Neural progenitor cell (in vitro differentiated cells): ENCODE measurements at places on chromosomes 5 and 9.

DNA sequence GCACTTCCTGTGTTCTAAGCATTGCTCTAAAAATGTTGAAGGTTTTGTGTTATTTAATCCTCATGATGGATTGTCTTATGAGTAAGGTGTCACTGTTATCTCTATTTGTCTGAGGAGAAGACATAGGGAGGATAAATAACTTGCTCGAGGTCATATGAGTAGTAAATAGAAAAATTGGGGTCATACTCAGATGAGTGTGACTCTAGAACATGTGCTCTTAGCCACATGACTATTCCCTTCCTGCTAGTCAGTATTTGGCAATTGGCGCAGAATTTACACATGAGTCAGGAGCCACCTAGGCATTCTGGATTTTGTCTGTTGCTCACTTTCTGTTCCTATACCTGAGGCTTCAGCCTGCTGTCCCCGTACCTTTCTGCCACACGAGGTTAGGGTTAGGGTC, 234.6 kb upstream of the CD180 start:
- no peak for DNase-seq

DNA sequence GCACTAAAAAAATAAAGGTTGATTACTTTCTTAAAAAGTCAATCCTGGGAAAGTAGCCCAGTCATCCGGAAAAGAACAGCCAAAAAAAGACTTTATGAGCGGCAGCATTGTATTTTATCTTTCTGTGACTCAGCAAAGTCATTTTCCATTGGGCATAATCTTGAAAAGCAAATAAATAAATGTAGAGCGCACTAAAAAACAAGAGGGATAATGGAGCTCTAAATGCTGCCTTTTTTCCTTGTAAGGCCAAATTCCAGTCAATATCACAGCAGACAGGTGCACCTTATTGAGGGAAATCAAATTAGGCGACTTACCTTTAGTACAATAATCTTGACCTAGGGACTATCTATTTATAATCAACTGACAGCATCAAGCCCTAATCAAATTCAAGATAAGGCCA, 266.8 kb downstream of the MTRR start:
- no peak for DNase-seq

DNA sequence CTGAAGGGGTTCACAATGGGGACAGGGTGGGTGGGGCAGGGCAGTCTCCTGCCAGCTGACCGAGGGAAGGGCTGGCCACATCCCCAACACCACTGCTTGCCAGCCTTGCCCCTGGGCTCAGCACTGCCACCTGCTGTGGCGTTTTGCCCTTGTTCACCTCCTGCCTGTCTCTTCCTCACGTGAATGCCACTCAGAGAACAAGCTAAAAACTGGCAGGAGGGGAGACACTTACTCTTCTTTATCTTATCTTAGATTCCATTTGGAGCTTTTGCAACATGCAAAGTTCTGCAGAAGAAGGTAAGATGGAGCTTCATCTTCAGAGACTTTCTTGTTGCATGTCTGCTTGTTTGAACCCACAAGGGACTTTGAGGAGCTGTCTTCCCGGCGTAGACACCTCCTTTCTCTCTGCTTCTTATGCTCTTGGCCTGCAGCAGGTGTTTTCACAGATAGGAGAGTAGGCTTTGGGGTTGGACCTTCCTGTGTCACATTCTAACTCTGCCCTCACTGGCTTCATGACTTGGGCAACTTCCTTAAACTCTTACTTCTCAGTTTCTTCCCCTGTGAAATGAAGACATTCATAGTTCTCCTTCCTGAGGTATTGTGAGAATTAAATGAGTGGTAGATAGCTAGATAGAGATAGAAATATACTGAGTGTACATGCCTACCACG, 4.1 kb downstream of the LRSAM1 start:
- no peak for DNase-seq

- DNase-seq = no peak
Observed at GRCh38 chr9:123484130-123484529, 128.1 kb downstream of the CRB2 start.

- no peak for DNase-seq
Observed at GRCh38 chr5:148846930-148847329, 20.5 kb downstream of the ADRB2 start.

GRCh38 chr5:42491699-42492098, 68.5 kb downstream of the GHR start:
- peak; percentile 42 for DNase-seq

DNA sequence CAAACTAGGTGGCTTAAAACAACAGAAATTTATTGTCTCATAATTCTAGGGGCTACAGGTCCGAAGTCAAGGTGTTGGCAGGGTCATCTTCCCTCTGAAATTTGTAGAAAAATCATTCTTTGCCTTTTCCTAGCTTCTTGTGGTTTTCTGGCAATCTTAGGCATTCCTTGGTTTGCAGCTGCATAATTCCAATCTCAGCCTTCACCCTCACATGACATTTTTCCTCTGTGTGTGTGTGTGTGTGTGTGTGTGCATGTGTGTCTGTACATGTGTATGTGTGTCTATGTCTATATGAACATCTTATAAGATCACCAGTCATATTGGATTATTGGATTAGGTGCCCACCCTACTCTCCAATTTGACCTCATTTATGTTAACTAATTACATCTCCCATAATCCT, 330.6 kb downstream of the CHSY3 start:
- DNase-seq = no peak

- peak; percentile 70 for DNase-seq
Observed at GRCh38 chr5:93915142-93915553, 173.7 kb upstream of the POU5F2 start.

GRCh38 chr9:36194326-36195000, 3.7 kb downstream of the CLTA start:
- no peak for DNase-seq

GRCh38 chr5:12270914-12271313, 366.7 kb upstream of the CTNND2 start:
- DNase-seq = no peak

DNA sequence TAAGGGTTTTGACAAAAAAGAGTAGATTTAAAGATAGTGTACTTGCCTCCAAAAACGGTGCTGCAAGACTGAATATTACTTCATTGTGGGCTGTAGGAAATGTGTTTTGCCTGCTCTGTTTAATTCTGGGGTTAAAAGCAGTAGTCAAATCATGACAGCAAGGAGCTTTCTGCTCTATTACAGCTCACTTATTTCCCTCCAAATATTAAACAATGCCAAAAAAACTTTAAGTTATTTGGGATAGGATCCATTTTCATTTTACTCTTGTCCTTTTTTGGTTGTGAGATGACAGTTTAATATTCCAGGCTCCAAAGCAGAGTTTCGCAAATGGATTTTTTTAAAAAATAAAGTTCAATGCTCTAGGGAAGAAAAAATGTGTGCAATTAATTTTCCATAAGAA, 340.4 kb upstream of the RGMB start:
- DNase-seq = no peak

DNA sequence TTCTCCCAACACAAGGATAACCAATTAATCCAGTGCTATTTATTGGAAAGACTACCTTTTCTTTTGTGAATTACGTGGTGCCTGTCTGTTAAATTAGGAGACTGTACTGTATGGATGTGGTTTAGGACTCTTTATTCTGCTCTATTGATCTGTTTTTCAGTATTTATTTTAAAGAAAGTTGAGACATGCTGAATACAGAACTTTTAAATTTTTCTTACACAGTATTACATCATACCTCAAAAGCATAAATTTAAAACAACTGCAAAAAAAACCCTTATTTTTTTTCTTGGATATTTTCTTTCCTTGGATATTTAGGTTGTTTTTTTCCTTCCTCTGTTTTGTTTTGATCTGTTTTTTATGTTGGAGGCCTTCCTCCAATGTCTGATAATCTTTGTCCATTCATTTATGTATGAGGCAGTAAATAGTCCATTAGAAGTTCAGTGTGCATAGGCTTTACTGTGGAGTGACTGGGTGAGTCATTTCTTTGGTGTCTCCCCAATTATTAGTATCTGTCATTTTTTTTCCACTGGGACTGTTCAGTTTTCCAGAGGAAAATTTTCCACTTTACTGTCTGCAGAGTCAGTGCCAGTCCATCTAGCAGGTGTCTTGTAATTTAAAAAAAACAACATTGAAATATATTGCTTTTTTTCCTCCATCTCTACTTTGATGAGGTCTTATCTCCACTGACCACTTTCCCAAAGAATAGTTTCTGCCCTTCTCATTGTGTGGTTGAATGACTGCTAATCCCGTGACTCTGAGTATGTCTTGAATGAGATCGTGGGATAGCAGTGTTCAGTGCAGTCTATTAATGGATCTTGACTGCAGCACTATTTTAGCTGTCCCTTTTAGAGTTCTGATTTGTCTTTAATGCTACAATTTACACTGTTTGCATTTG, 15.2 kb downstream of the CYSTM1 start:
- DNase-seq = peak; percentile 61

DNA sequence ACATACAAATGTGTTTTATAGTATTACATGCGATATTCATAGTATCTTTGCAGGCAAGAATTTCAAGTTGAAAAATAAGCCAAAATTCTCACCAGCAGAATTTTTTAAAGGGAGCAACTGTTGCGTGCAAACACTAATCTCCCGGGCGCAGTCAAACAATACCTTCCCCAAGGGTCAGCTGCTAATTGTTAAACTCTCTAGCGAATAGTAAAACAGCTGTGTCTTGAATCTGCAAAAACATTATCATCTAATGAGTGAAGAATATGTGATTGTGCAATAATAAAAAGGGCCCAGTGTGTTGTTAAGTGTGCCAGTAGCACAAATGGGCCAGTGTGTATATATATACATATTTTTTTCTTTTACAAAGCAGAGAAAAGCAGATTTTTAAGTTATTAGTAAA, 131.4 kb downstream of the CCDC192 start:
- DNase-seq = peak; percentile 47

DNA sequence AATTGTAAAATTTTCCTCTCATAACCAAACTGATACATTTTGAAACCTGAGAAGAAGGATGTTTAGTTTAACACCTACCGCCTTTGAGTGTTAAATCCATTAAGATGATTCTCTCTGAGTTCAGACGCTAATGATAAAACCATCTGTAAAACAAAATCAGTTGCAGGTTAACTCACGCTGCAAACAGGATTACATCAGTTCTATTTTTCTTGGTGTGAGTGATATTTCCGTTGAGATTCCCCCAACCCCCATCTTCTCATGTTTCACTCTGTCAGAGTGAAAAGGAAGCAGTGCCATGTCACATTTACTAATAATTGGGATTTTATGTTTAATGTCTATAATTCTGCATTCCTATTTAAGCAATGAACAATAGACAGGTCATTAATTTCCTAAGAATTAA, 146.5 kb downstream of the FANCC start:
- no peak for DNase-seq

DNA sequence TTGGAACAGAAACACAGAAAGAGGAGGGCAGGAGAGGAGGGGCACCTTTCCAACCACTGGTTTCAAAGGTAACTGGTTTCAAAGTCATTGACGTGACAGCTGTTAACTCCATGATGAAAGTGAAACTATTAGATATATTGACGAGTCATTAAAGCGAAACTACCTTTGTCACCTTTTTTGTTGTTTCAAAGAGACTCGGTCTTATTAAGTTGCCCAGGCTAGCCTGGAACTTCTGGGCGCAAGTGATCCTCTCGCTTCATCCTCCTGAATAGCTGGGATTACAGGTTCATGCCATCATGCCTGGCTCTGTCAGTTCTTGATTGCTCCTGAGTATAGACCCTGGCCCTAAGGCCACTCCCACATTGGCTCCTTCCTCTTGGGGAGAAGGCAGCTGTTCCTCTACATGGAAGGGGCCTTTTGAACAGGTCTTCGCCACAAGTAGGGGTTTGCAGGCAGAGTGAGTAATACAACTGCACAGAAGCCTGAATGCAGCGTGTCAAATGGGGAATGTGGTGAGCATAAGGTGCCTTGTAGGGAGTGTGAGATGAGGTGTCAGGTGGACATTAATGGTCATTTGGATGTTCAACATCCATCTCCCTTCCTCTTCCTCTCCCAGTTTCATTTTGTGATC, 3.4 kb upstream of the F12 start:
- no peak for DNase-seq

- DNase-seq = peak; percentile 84
Observed at GRCh38 chr5:177132136-177133095, 1.2 kb upstream of the NSD1 start.

GRCh38 chr5:34598177-34598794, 57.8 kb upstream of the RAI14 start:
- no peak for DNase-seq

DNA sequence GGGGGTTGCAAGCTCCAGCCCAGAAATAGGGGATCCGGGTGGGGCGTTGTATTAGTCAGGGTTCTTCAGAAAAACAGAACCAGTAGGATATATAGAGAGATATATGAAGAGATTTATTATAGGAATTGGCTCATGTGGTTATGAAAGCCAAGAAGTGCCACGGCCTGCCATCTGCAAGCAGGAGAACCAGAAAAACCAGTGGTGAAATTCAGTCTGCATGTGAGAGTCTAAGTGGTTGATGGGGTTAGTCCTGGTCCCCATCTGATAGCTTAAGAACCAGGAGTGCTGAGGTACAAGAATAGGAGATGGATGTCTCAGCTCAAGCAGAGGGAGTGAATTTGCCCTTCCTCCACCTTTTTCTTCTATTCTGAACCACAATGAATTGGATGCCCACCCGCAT, 123.4 kb upstream of the APC start:
- no peak for DNase-seq

DNA sequence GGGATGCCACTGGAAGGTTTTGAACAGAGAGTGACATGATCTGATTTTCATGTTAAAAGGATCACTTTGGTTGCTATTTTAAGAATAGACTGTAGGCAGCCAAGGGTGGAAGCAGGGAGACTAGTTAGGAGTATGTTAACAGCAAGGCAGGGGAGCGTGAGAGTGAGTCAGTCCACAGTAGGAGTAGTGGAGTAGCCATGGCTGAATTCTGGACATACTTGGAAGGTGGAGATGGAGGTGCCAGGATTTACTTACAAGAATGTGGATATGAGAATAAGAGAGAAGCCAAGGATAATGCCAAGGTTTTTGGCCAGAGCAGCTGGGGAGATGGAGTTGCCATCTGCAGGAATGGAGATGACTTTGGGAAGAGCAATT, 118.8 kb downstream of the GALNT10 start:
- DNase-seq = no peak

DNA sequence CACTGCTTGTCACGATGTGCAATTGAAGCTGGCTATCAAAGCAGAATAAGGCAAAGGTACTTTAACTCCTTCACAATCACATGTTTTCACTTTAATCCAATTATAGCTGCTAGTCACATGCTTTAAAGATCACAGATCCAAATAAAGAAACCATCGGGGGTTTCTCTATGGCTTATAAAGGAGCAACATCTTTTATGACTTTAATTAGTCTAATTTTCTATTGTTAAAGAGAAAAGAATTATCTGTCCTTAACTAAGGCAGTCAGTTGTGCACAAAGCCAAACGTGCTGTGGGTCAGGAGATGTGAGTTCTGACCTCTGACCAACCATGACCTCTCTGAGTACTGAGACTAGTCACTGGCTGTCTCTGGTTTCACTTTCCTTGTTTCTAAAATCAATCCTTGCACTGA, 561.1 kb downstream of the RAB3C start:
- DNase-seq = no peak
